ENCODE measurements at places on chromosomes 4 and X.

- no peak for DNase-seq
These were observed 1.6 kb upstream of the NAT8L start for GRCh38 chr4:2057382-2058065.

DNA sequence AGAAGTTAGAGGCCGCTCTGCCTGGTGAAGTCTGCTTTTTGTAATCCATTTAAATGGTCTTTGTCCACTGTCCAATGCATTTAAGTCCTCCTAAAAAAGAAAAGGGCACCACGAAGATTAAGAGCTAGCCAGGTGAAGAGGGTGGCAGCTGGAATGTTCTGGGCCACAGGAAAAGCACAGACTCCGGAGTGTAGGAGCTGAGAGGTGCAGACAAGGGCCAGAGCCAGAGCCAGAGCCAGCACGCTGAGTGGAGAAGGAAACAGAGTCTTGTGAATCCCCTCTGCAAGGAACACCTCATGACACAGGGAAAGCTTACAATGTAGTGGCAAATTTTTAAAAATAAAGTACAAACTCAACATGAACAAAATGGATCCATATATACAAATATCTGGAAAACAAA is 83.6 kb downstream of the TSPAN5 start:
- DNase-seq = no peak

- DNase-seq = no peak
These were observed 365.5 kb downstream of the RAB28 start for GRCh38 chr4:13118633-13119032.

GRCh38 chrX:149638860-149639259 is 7.3 kb upstream of the TMEM185A start:
- DNase-seq = no peak

DNA sequence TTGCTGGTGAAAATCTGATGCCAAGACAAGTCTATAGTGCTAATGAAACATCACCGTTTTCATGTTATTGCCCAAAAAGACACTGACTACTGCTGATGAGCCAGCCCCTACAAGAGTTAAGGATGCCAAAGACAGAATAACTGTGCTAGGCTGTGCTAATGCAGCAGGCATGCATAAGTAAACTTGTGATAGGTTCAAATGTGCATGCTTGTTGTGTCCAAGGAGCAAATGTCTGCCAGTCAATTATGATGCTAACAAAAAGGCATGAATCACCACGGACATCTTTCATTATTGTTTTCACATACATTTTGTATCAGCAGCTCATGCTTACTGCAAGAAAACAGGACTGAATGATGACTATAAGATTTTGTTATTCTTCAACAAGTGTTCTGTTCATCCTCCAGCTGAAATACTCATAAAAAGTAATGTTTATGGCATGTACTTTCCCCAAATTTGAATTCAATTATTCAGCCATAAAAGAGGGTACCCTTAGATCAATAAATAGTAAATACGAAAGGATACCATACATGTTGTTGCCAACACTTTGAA is 306.9 kb upstream of the ARSJ start:
- no peak for DNase-seq

GRCh38 chr4:93878566-93878965 is 50.0 kb downstream of the ATOH1 start:
- DNase-seq = no peak

DNA sequence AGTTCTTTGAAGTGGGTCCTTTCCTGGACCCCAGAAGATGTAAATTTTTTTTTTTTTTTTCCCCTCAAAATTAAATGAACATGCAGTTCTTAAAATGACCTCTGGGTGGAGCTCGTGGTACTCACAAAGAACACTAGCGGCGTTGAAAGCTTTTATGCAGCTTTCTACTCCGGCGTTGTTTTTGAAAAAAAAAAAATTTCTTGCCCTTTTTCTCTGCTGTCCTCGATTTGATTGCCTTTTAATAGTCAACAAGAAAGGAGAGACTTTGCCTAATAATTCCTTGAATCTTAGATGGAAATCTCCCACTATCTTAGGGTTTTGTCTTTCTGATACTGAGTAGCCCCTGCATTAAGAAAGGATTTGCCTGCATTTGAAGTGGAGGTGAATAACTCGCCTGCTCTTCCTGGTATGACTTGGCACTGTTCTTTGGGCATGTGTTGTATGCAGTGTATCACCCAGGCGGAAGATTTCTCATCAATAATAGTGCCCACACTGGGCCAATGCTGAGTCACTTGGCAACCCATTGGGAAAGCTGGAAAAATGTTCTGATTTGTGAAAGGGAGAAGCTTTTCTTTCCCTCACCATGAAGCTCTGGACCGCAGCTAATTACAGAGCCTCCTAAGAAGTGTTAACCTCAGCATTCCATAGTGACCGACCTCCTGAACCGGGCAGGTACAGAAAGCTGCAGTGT is 104.0 kb downstream of the PHEX start:
- DNase-seq = no peak

DNA sequence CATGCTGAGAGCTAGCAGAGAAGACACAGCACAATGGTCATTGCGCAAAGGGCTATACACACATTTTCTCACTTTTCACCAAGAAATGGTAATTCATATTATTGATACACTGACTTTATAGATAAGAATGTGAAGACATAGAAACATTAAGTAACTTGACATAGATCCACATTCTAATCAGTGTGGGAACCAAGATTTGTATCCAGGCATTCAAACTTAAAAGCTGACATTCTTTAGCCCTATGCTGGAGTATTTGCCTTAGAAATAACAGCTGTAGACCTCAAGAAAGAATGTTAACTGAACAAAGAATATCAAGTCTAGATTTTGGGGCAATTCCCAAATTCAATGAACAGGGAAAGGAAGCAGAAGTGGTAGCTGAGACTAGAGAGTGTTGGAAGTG is 384.8 kb downstream of the IL15 start:
- DNase-seq = no peak

DNA sequence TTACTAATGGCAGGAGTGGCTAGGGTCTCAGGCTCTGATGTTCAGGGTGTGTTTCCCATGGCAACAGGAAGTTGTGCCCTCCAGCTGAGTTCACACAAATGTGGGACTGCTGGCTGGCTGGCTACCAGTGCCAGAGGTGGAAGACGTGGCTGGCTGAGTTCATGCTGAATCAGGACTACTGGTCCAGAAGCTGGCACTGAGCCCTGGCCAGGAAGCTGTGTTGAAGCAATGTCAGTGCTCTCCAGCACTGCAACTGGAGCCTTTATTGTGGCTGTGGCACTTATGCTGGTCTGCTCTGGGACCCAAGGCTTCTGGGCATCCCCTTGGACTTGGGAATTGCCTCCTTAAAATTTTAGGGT is 42.0 kb upstream of the ZXDA start:
- DNase-seq = no peak

DNA sequence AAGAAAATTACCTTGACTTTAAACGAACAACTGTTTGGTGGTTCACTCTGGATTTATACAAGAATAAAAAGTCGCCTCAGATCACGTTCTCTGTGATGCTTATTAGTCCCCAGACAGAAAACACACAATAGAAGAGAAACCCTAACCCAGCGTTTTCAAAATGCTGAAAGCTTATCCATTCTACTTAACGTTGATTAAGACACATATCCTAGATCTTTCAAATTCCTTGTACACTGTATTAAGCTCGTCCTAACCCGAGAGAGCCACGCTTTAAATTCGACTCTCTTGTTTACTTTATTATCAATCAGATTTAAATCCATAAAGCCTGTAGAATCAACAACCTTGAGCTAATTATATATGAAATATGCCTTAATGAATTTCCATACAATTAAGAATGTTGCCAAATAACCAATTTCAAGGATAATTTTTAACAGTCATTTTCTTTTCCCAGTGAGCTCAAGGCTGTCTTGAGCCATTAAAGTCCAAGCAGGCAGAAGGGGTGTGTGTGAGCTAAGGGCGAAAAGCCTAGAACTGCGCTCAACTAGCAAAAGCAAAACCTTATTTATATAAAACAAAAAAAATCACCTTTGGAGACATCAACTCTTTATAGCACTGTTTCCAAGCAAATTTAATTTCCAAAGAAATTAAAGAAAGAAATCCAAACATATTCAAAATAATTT is 981 bp upstream of the PITX2 start:
- no peak for DNase-seq

DNA sequence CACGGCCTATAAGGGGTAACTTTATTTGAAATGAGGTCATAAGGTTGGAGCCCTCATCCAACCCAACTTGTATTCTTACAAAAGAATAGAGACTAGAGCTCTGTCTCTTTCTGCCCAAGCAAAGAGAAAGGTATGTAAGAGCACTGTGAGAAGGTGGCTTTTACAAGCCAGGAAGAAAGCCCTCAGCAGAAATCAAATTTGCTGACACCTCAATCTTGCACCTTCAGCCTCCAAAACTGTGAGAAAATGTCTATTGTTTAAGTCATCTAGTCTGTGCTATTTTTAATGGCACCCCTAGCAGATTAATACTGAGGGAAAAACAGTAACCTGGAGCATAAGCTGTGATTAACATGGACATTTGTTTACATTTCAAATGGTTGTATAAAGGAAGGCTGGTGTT is 860.7 kb downstream of the PCDH7 start:
- no peak for DNase-seq

DNA sequence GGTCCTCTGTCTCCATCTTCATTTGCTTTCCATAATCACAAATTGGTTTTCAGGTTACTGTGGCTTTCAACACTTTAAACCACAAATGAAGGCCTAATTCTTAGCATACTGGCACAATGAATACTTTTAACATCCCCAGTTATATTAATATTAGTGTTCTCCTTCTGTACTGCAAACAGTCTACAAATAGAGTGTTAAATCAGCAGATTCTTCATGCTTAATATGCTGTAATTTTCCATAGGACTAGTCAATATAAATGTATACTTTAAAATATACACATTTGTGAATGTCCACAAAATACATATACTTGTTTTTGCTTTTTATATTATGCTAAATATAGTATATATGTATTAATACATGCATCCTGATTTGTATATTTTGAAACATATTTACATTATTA is 72.6 kb downstream of the SH3RF1 start:
- no peak for DNase-seq

GRCh38 chr4:6334203-6334887 is 64.7 kb downstream of the WFS1 start:
- no peak for DNase-seq

DNA sequence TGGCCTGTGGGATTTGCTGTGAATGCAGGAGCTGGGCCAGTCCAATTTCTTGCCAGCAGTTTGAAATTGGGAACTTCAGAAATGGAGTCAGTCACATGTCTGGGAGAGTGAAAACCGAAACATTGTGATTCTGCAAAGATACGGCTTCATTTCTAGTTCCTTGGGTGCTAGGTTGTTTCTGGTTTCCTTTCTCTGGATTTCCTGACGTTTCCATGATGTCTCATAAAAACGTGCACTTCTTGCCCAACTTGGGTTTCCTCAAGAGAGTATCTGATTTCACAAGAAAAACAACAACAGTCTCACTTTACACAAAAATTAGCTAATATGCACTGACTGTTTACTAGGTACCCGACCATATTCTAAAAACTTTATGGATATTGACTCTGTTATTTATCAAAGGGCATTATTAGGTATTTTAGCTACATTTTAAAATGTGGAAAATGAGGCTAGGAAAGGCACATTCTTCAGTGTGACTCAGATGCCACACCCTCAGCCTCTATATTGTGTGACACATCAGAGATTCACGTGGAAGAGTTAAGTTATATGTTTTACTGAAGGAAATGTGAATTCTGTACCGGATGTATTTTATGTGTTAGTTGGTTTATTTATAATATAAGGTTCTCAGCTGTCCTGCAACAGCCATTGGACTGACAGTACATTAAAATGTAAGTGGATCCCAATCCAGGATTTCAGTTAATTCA is 225.0 kb upstream of the PUDP start:
- DNase-seq = no peak

DNA sequence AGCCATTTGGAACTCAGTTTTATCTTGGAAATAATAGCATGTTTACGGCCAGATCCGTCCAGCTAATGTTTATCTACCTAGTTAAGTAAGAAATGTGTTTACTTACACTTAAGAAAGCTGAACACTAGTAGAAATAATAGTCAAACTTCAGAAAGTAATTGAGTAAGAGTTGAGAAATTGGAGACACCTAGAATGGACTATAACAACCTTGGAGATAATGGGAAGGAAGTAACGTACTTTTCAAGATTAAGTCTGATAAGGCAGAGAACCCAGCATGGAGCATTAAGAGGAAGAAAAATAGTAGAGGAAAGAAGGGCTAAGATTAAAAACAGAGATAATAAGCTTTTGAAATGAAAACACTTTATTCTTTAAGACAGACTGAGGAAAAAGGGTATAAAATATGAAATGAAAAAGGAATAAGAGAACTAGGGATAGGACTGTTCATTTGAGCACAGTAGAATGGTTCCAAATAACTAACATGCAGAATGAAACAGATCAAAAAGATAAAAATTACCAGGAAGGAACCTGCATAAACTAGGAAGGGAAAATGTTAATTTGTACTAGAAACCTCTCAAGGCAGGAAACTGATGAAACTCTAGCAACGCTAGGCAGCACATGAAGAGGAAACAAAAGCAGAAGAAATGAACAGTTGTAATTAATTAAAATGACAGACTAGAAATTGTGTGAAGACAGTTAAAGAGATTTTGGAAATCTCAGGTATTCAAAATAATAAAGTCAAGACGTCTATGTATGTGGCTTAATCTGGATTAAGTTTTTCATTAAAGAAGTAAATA is 71.7 kb downstream of the FBXW7 start:
- no peak for DNase-seq

GRCh38 chrX:122868631-122869030 is 315.4 kb upstream of the GRIA3 start:
- DNase-seq = no peak

- no peak for DNase-seq
These were observed 33.9 kb upstream of the STIM2 start for GRCh38 chr4:26826721-26827120.

GRCh38 chr4:75490155-75490554 is 24.0 kb downstream of the RCHY1 start:
- DNase-seq = no peak

DNA sequence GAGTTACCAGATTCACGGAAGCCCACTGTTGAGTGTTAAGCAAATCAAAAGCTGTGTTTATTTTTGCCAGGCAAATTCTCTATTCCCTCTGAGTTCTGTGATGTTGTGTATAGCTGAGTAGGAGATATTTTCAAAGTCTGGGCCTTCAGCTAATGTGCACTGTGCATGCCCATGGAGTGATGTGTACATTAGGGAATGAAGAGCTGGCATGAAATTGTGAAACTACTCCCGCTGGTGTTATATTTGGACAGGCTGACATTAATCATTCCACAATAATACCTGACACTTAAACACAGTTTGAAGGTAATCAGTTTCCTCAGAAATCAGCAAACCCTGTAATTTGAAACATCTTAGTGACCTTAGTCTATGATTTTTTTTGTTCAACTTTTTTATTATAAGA is 88.1 kb upstream of the MBNL3 start:
- DNase-seq = no peak

Data from stimulated activated CD4-positive, alpha-beta T cell treated with anti-CD3 and anti-CD28 coated beads, Interleukin-4, amount 100 ng/mL, for 1 hour (primary cell).